NCI-H774 (cell line): ENCODE measurements at places on chromosomes 7 and 10.

- no peak for DNase-seq
Measured at GRCh38 chr10:106722524-106722923, 442.0 kb downstream of the SORCS1 start.

GRCh38 chr10:89471110-89471809 lies 56.9 kb downstream of the IFIT5 start:
- DNase-seq = no peak

DNA sequence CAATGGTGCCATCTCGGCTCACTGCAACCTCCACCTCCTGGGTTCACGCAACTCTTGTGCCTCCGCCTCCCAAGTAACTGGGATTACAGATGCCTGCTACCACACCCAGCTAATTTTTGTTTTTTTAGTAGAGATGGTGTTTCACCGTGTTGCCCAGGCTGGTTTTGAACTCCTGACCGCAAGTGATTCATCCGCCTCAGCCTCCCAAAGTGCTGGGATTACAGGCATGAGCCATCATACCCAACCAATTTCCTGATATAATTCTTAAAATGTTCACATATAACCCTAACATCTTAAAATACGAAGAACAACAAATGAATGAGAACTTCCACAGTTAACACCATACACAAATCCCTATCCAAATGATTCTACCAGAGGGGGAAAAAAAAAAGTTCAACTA lies 31.2 kb downstream of the BAIAP2L1 start:
- no peak for DNase-seq

- no peak for DNase-seq
Measured at GRCh38 chr10:9228771-9229170, 1174.3 kb downstream of the GATA3 start.

- DNase-seq = no peak
Measured at GRCh38 chr10:117094856-117095255, 43.2 kb downstream of the VAX1 start.

- DNase-seq = no peak
Measured at GRCh38 chr7:113768387-113768786, 150.4 kb downstream of the PPP1R3A start.

DNA sequence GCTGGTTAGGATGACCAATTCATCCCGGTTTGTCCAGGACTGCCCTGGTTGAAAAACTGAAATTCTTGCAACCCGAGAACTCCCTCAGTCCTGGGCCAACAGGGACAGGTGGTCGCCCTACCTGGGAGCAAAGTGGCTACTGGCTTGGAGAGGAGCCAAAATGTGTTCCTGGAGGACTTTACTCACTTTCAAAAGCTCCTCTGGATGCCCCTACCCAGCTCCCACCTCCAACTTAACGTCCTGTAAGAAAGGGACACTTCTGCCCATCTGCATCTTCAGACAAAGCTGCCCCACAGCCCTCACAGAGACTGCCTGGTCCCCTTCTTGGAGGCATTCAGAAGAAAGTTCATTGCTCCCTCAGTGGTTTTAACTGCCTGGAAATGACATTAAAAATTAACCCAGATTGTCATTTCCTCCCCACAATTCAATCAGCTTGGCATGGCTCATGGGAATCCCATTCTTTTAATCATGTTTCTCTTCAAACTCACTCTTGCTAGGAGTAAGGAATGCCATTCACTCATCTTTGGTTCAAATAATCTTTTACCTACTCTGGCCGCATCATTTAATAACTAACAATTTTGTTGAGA lies 24.0 kb upstream of the HSPA12A start:
- no peak for DNase-seq

DNA sequence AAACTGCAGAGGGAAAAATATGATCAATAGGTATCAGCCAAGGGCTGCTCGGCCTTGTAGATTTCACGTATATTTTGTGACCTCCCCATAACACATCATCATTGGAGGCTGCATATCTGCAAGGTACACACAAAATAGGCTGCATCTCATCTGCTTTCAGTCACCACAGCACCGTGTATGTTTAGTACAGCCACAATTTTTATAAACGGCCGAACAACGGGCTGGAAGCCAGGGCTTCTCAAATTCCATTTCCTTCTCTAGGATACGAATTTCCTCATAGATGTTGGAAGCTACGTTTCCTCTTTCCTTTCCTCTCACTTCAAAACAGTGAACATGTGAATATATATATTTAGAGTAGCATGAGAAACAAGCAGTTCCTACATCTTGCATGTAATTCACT lies 20.2 kb upstream of the FOXK1 start:
- no peak for DNase-seq

DNA sequence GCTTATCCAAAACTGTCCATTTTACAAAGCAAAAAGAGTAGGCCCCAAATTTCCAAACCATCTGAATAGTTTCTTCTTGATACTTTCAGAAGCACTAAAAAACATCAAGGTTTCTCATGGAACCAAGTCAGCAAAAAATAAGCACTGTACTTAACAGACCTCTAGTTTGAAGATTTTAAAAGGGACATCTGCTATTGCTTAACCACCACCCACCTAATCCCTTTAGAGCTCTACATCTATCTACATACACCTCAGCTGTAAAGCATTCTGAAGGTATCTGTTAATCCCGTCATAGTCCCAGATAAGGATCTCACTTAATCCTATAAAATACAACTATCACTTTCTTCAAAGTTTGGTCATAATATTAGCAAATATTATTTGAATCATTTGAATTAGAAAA lies 72.3 kb downstream of the HIBADH start:
- DNase-seq = no peak

GRCh38 chr10:88110355-88110754 lies 246.9 kb downstream of the PTEN start:
- DNase-seq = no peak

DNA sequence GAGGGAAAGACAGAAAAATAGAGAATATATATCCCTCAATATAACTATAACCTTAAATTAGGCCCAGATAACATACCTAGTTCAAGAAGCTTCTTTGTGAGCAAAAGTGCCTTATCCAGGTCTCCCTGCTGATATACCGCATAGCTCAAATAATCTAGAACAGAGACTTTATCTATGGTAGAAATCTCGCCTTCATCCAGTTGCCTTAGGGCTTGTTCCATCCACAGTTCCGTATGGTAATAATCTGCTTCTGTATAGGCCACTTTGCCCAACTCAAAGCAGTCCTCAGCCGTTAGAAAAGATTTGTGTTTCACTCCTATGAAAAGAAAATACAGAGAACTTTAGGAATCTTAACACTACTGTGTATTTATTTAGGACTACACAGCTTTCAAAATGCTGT lies 43.4 kb downstream of the P4HA1 start:
- DNase-seq = no peak

DNA sequence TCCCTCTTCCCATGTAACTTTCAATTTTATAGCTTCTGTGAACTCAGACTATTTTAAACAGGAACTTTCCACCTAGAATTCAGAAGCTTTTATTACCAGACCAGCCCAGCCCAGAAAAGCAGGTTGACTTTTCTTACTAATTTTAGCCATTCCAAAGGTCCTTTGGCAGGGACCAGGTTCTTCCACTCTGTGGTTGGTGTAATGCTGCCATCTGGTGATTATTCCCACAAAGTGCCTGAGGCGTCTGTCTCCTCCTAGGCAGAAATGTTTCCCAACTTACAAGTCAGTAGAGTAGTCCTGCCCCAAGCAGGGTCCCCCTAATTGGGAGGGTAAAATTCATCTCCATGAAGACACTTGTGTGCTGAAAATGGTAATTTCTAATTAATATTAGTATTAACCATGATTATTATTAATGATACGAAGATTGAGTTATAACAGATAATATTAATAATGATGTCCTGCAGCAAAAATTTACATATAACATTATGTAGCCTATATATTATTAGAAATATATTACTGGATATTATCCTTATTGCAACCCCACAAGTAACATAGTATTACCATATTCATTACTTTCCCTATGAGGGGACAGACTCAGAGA lies 53.0 kb upstream of the PPP1R17 start:
- peak; percentile 59 for DNase-seq

DNA sequence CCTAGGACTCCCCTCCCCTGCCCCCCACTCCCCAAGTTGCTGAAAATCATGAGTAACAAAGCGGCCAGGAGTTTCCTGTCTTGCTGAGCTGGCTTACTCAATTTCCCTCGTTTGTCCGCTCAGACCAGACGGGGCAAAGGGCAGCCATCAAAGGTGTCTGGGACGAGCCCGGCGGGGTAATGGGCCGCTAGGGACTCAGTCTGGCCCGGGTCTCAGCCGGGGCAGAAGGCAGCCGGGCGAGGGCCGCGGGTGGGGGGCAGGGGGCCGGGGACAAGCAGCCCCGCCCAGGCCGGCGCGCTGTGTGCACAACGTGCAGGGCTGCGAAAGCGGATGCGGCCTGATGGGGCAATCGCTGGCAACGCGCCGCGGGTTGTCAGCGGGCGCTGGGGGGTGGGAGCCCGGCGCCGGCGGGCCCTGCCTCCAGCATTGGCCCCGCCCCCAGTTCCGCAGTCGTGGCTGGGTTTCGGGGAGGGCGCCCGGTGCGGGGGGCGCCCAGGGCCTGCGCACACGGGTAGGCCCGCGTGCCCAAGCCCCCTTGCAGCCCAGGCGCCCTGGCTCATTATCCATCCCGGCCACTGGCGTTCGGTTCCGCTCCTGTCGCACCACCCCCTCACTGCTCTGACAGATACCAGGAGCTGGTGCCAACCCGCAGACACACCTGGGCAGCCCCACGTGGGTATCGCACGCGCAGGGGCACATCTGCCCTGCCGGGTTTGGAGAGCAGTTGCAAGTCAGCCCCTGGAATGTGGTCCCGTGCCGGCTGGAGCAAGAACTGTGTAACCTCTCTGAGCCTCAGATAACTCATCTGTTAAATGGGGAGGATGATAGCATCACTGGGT lies 35.1 kb downstream of the DNAJB12 start:
- DNase-seq = peak; percentile 78

DNA sequence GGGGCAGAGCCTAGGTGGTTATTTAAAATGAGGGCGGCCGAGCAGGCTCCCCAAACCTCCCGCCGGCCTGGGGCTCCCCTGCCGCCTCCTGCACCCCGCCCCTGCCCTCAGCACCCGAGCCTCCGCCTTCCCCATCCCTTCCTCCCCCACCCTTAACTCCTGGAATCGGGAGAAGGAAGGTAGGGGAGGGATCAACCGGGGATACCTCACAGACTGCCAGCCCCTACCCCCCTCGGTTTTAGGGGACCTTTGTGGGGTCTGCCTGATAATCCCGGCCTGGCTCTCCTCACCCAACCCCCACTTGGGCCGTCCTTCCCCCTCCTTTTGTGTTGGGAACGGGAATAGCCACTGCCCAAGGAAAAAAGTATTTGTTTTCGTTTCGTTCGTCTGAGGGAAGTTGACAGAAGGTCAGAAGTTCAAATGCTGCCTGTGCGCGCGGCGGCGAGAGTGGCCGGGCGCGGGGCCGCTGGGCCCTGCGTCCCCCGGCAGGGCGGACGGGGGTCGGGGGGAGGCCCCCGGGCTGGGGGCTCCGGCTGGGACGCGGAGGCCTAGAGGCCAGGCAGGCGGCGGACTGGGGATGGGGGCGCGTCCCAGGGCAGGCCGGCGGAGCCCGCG lies 2.8 kb downstream of the SHH start:
- no peak for DNase-seq

DNA sequence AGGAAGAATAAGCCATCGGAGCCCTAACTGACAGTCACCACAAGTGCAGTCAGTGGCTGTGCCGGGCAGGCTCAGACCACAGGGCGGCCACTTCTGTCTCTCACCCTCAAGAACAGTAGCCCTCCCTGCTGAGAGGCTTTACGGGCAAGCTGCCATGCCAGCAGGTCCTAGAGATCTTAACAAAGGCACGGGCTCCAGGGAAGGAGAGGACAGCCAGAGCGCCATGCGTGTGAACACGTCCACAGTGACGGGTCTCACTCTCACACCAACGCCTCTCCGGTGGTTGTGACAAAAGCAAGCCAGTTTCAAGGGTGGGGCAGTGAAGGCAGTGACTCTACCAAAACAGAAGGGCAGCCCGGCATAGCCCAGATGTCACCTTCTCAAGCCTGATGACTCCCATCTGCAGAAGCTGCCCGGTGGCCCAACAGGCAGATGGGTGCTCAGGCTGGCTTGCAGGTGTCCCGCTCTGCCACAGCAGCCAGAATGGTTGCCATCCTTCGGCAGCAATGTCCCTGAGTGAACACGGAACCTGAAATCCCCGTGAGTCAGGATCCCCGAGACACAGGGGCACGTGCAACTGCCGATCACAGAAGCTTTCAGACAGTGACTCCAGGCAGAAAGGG lies 102.0 kb downstream of the FAM53B start:
- no peak for DNase-seq

DNA sequence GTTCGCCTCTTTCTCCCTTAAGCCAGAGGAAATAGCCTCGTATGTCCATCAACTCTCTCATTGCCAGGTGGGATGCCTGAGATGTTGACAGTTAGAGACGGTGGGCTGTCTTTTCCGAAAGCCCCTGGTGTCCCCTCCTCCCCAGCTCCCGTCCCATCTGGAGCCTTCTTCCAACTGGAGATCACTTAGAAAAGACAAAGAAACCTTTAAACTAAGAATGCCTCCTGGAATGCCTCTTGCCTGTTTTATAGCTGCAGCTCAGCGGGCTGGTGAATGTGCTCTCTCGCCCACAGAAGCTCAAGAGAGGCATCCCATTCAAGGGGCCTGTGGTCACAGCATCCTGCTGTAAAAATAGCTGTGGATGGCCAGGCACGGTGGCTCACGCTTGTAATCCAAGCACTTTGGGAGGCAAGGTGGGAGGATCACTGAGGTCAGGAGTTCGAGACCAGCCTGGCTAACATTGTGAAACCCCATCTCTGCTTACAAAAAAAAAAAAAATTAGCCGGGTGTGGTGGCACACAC lies 5.2 kb upstream of the MYL10 start:
- DNase-seq = no peak

- DNase-seq = no peak
Measured at GRCh38 chr10:59801171-59801570, 47.9 kb upstream of the MRLN start.

- no peak for DNase-seq
Measured at GRCh38 chr10:43863270-43863669, 214.6 kb upstream of the ZNF32 start.

DNA sequence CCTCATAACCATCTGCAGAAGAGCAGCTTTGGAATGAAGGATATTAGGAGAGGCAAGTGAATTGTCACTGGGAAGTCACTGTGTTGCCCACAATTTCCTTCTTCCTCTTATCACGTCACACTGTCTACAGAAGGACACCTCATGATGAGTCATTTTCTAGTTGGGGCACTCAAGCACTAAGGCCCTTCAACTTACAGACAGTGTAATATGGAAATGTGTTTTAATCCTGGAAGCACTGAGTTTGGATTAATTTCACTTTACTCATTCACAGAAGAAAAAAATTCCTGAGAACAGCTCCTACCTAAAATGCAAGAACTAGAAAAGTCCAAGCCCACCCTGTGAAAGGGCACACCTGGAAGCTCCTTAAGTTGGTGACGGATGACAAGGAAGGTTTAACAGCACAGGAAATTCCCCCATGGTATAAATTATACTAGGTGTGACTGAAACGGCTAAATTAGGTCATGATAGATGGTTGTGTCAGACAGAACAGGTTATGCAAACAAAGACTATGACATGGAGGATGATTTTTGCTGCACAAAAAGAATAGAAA lies 56.6 kb downstream of the PARD3 start:
- no peak for DNase-seq

- no peak for DNase-seq
Measured at GRCh38 chr7:133582766-133583523, 330.1 kb downstream of the EXOC4 start.
